ENCODE measurements at places on chromosomes 1 and 21.

DNA sequence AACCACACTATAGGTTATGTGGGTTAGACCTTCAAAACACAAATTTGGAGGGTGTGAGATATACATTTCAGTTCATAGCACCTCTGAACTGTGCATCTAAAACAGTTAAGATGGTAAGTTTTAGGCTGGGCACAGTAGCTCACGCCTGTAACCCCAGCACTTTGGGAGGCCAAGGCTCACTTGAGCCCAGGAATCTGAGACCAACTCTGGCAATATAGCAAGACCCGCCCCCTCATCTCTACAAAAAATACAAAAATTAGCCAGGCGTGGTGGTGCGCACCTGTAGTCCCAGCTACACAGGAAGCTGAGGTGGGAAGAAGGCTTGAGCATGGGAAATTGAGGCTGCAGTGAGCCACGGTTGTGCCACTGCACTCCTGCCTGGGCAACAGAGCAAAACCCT lies 47.9 kb downstream of the NAV1 start:
- DNase-seq: no peak

GRCh38 chr1:32111040-32111623 lies 3.3 kb downstream of the KPNA6 start:
- DNase-seq: no peak

DNA sequence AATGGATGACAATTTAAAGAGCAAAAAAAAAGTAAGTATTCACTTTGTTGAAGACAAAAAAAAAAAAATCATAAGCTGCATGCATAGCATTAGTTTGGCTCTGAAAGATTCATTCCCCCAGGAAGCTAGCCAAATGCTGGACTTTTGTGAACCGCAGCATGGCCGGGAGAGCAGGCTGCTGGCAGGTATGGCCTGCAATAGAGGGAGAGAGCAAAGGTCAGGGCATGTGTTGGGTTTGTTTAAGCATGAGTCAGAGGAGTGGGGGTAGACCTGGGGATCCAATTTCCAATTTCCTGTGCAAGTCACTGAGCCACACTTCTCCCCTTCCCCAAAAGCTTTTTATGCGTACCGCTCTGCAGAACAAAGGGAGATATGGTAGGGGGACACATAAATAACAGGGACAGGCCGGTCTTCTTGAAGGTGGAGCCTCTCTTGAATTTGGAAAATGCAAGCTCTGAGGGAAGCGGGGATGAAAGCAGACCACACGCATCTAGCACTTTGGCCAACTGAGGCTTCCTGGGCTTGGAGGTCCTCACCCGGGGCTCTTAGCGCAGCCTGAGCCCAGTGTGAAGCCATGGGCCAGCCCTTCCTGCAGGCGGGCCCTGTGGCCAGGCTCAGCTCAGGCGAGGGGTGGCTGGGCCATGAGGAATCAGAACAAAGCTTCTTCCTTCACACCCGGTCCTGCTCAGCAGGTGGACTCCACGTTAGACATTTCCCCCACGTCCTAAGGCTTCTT lies 171.1 kb downstream of the TOMM20 start:
- peak; percentile 74 for DNase-seq

GRCh38 chr1:245872475-245872874 lies 634.6 kb downstream of the SMYD3 start:
- DNase-seq: no peak

DNA sequence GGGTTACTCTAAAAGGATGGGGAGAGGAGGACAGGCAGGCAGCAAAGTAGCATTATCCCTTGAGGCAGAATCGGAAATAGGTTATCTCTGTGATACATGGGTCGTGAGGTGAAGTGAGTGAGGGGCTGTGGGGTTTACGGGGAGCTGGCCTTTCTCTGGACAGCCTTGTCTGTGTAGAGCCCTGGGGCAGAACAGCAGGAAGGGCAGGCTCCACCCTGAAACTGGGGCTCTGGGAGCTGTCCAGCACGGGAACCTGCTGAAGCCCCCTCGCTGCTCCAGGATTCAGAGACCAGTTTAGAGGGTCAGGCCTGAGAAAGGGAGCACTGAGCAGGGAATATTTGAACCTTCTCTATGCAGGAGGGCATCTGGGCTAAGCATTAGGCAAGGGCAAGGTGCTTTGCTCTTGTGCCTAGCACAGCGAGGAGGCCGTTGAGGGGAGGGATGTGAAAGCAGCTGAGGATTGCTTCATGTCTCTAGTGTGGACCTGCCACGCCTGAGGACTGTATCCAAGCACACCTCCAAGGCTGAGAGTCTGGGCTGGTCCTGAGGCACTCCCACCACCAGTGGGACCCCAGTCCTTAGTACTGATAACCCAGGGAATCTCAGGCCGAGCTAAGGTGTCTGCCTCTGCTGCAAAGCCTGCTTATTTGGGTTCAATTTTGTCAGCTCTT lies 55.8 kb downstream of the NAV1 start:
- DNase-seq: peak; percentile 38

- no peak for DNase-seq
Observed at GRCh38 chr1:41278076-41278475, 36.0 kb upstream of the SCMH1 start.

GRCh38 chr1:202967684-202968281 lies 726 bp upstream of the CYB5R1 start:
- DNase-seq: no peak

DNA sequence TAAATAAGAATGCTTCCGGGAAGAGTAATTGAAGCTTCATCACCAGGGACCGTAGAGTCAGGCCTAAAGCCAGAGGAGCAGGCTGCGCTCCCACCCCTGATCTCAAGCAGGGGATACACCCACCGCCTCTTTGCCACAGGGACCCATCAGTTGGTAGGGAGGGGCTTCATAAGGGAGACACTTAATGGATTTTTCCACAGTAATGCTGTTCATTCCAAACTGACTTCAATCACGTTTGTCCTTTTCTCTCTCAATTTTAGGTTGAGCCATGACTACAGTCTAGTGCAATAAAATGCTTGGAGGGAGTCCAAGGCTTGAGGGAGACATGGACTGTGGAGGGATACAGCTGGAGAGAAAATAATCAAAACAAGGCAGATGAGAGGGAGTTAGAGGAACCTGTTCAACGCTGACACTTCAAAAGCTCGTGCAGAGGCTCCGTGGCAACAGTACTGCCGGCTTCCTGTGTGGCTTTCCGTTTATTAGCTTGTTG lies 111.5 kb downstream of the SEC16B start:
- peak; percentile 24 for DNase-seq

- DNase-seq: no peak
Observed at GRCh38 chr1:51578383-51579109, 38.3 kb upstream of the OSBPL9 start.

DNA sequence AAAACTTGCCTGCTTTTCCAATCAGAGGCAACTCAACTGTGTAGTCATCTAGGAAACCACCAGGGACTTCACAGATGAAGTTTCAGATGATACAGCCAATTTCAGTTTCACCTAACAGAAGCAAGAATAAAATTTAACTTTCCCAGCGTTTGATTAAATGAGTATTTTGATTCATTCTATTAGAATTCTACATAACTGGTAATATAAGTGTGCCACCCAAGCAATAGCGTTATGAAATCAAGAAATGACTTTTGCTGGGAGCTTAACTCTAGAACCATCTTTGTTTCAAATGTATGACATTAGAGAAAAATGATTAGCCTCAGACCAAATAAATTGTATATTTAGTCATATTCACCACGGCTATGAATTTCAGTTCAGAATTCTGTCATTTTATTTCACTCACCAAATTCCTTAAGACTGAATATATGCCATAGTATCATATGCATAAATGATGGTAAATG lies 239.3 kb downstream of the NRIP1 start:
- no peak for DNase-seq

DNA sequence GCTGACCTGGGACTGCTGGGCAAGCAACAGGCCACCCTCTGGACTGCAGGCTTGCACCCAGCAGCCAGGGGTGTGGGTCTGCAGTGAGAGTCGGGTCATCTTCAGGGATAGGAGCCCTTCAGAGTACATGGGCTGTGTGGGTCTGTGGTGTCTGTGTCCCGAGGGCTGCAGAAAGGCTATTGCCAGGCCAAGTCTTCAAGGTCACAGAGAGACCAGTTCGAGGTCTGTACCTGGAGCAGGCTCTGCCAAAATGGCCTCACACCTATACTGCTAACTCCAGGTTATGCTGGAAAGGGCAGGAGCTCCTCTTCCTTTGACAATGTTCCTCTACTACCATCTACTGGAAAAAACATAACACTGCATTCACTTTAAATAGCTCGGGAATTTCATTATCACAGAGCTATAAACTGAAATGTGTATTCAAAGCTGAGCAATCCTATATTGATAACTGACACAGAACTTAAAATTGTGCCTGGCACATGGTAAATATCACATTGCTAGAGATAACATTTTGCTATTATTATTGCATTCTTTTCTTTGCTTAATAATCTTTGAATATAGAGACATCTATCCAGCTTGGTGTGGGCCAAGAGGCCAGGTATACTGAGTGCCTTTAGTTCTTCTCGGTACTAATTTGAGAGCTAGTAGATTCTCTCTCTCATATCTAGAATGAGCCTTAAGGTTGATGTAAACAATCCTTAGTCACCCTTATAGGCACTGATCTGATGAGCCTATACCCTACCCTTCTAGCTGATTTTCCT lies 6.9 kb upstream of the DNAH14 start:
- DNase-seq: peak; percentile 58

DNA sequence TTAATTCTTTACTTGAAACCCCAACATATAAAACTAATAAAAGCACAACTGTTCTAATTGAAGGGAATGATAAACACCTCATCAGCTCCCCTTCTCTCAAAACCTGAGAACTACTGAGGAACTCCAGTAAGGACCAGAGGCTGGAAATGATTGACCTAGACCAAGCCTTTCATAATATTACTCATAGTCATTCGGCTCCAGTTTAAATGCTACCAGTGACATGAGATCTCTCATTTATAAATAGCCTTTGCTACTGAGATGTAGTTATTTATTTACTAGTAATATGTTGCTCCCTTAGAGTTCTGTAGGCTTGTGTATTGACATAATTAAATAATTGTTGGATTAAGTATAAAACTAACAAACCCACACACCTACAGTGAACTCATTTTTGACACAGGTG lies 209.8 kb upstream of the PRMT6 start:
- no peak for DNase-seq

- no peak for DNase-seq
Observed at GRCh38 chr1:204983136-204983535, 59.9 kb upstream of the CNTN2 start.

- DNase-seq: no peak
Observed at GRCh38 chr1:109807822-109808680, 44.3 kb upstream of the EPS8L3 start.

GRCh38 chr1:233025157-233025556 lies 74.7 kb downstream of the NTPCR start:
- DNase-seq: peak; percentile 33

GRCh38 chr1:155473151-155473821 lies 89.3 kb downstream of the ASH1L start:
- DNase-seq: no peak

DNA sequence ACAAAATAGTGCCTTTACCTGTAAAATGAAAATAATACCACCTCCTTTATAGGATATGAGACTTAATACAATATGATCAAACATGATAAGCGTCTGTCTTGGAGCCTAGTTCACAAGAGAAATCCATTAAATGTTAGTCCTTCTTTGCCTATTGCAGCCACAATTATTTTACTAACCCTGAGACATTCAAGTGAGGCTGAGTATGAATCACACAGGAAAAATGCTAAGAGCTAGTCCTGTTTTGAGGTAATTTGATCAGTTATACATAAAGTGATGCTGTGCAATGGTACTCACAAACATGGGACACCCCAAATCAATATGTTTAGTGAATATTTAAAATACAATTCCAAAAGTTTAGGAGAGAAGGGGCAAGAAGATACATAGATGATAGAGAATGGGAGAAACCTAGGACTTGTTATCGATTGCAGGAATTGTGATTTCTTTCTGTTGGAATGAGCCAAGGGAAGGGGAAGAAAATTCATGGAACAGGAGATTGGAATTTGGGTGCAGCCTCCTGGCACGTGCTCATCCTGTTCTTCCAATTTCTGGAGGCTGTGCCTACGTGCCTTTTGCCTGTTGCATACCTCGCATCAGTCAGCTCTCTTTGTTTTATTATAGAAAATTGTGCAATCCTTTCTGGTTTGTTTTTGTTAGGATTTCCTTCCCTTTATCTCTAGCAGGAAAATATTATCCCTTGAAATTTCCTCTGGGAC lies 39.9 kb upstream of the BACH1 start:
- DNase-seq: peak; percentile 88

GRCh38 chr21:35940074-35940927 lies 120.0 kb downstream of the SETD4 start:
- DNase-seq: peak; percentile 86

- no peak for DNase-seq
Observed at GRCh38 chr1:107877745-107878144, 87.2 kb downstream of the VAV3 start.

DNA sequence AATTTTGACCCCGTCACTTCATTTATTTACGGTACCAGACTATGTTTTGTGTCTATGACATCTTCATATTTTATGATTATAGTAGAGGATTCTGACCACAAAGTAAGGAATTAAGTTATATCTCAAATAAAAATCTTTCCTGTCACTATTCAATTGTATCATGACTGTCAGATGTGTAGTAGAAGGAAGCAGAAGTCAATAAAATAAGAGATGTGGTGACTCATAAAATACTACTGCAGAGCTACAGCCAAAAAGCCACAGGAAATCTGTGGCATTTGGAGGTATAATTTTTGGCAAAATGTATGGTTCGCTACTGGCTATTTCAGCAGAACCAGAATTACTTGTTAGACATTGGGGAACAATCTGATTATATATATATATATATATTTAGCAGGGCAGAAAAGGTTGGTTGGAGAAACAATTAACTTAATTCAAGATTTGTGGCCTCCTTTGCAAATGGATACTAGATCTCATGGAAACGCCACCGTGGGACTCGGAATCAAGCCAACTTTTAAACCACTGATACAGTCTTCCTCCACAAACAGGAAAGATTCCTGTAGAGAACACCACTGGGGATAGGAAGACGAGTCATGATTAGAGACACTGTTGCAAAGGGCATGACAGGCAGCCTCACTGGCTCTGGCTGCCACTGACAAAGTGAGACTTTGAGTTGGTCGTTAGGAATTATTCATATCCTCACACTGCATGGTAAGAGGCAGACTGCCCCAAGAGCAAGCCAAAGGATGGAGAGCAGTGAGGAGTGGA lies 5.1 kb downstream of the FCRL2 start:
- DNase-seq: no peak
